Urinary bladder (tissue), 4 donors: ENCODE measurements at places on chromosomes 13 and 19.

DNA sequence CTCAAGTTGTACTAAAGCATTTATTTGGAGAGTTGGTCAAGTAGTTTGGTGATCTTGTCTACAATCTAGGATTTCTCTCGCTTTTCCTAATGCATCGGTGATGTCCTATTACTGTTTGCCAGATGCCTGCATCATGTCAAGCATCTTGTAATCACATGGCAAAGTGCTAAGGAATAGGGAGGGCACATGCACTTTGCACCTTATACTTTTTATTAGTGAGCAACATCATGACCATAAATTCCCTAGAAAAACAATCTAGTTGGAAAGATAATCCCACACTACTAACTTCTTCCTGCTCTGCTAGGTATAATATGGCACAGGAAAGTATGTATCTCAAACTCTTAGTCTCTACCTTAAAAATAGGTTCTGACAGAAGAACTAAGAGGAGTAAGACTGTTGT lies 894.3 kb upstream of the SLITRK1 start:
- DNase-seq = no peak

DNA sequence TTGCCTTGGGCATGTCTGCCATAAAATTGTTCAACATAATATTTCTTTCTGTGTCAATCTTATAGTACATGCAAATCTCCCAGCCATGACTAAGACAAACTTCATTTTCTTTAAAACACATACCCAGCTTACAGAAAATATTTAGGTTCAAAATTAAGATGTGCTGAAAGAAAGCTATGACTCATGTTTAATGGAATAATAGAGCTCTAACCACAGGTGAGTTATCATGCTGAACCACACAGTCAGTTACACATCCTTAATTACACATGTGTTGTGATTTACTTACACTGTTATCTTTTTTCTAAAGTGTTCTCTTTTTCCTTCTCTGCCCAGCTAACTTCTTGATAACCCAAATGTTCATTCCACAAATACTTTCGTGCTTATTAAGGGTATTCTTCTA lies 1831.2 kb downstream of the OLFM4 start:
- no peak for DNase-seq

DNA sequence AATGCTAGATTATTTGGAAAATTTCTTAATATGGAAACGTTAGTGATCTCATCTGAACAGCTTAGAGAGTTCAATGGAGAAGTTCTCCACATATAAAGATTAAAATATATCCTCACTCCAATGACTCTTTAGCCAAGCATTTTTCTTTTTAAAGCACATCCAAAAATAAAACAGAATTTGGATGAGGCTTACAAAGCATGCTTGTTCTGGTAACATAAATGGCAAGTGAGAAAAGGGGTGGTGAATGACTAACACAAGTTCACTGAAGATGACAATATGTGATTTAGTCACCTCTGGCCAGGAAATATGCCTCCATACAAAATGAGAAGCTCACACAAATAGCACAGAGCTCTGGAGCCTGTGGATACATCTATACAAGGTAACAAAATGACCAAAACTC lies 253.0 kb downstream of the PCDH20 start:
- no peak for DNase-seq

DNA sequence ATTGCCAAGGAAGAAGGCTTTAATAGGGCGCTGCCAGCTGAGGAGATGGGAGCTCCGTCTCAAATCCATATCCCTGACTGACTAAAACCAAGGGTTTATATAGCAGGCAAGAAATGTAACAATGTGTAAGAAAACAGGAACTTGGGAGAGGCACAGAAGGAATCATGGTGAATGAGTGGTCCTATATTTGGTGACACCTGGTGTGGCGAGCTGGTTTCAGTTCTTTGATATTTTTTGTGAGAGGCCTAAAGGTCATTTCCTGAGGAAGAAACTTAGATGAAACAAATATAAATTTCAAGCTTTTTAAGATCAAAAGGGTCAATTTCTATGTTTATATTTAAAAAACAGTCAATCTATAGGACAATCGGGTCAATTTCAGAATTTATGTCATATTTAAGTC lies 826.3 kb downstream of the SLITRK6 start:
- DNase-seq = no peak

- no peak for DNase-seq
These were observed 44.3 kb downstream of the COL4A1 start for GRCh38 chr13:110262508-110263291.

DNA sequence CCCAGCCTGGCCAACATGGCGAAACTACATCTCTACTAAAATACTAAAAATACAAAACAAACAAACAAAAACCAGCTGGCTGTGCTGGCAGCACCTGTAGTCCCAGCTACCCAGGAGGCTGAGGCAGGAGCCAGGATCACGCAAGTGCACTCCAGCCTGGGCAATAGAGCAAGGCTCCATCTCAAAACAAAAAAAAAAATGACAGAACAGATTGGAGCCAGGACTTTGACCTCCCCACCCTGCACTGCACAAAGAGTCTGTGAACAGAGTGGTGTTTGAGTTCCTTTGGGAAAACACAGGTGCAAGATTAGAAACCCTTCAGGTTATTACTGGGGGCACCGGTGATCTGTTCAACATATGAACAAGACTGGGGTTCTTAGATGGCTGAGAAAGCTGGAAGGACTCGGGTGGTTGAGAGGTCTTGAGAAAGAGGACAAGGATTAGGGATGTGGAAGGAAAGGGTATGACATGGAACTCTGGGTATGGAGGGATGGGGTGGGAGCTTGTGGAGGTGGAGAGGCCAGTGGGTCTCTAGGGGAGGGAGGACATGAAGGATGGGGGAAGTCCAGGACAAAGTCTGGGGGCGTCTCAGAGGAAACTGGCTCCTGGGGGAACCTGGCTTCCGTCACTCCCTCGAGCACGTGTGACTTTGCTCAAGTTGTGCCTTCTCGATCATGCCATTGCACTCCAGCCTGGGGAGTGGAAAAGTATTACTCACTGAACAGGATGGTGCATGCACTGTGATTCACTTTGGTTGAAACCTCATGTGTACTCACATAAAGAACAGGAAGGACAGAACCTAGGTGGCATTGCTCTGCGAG lies 25.9 kb downstream of the RCN3 start:
- no peak for DNase-seq

- no peak for DNase-seq
These were observed 196.8 kb downstream of the RAP2A start for GRCh38 chr13:97630725-97631124.

DNA sequence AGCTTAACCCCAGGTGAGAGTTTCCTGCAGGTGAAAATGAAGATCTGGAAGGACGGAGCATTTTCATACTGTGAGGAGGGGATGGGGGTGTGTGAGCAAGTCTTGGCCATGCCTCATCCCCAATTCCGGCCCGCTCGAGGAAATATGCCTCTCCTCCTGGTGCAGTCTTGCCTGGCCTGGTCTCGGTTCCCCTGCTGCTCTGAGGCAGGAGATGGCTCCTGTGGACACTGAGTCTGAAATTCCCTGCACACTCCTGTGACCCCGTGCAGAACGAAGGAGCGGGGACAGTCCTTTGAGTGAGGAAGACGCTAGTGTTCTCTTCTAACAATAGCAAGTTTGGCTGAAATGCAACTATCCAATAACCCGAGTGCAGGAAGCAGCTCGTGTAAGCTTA lies 329 bp upstream of the ZNF439 start:
- DNase-seq = no peak

DNA sequence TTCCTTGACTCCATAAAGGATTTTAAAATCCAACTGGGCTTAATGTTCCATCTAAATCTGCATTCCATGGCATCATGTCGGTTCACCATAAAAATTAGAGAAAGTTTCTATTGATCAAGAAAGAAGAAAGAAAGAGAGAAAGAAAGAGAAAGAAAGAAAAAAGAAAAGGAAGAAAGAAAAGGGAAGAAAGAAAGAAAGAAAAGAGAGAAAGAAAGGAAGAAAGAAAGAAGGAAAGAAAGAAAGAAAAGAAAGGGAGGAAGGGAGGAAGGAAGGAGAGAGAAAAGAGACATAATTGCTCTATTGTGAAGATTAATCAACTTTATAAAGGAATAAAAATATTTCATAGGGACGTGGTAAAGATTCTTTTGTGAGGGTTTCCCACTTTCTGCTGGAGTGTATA lies 329.2 kb downstream of the DLEU7 start:
- no peak for DNase-seq

DNA sequence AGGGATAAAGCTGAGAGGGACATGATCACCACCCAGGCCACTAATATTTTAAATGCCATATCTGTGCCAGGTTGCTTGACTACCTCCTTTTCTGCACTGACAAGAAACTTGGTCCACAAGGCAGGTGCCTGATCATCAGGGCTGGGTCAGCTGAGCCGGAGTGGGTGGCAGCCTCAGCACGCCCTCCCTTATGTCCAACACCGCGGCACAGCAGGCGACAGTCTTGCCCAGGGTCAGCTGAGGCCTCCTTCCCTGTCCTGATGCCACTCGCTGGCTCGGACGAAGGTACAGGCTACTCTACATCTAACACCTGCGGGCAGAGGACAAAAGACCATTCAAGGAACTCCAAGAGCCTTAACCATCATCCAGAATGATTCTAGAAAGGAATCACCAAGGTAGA lies 16.9 kb downstream of the ZC3H4 start:
- DNase-seq = no peak

DNA sequence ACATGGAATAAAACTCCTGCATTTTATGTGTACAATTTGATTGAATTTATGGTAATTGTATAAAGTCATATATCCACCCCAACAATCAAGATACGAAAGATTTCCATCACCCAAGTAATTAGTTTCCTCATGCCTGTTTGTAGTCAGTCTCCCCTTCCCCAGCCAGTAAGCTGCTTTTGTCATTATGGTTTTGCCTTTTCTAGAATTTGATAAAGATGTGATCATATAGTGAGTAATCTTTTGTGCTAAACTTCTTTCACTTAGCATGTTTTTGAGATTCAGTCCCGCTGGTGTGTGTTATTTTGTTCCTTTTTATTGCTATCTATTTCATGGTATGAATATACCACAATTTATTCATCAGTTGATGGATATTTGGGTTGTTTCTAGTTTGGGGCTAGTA lies 16.0 kb downstream of the ITM2B start:
- DNase-seq = no peak

- no peak for DNase-seq
These were observed 14.5 kb downstream of the ZNF708 start for GRCh38 chr19:21314676-21315075.

- DNase-seq = no peak
These were observed 567 bp downstream of the EFNB2 start for GRCh38 chr13:106534639-106535551.

DNA sequence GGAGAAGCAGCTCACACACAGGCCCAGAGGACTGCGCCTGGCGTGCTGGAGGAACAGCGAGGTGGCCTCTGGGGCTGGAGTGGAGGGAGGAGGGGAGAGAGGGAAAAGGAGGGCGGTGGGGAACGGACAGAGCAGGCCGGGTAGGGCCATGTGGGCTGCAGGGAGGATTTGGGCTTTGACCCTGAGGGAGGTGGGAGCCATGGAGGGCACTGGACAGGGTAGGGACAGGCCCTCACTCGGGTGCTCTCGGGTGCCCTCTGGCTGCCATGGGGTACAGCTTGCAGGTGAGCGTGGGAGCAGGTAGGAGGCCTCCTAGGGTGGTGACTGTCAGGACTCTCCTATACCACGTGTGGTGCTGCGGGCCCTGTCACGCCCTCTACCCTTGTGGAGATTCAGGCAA lies 22.8 kb downstream of the PLIN4 start:
- no peak for DNase-seq

- no peak for DNase-seq
These were observed 4.2 kb upstream of the ZNF564 start for GRCh38 chr19:12555456-12555930.

DNA sequence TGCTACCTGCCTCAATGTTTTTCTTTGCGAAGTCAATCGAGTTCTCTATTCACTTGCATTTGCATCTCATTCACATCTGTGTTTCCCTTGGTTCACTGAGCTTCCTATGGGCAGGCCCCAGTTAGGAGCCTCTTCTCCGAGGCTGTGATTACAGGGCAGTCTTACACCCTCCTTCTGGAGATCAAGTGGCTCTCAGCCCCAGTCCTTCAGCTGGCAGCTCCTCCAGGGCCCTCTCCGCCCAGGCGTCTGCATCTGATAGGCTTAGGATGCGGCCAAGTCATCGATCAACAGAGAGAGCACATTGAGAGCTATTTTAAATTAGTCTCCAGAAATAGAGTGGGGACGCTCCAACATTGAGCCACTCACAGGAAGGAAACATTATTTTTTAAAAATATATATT lies 44.2 kb downstream of the MBNL2 start:
- DNase-seq = no peak

DNA sequence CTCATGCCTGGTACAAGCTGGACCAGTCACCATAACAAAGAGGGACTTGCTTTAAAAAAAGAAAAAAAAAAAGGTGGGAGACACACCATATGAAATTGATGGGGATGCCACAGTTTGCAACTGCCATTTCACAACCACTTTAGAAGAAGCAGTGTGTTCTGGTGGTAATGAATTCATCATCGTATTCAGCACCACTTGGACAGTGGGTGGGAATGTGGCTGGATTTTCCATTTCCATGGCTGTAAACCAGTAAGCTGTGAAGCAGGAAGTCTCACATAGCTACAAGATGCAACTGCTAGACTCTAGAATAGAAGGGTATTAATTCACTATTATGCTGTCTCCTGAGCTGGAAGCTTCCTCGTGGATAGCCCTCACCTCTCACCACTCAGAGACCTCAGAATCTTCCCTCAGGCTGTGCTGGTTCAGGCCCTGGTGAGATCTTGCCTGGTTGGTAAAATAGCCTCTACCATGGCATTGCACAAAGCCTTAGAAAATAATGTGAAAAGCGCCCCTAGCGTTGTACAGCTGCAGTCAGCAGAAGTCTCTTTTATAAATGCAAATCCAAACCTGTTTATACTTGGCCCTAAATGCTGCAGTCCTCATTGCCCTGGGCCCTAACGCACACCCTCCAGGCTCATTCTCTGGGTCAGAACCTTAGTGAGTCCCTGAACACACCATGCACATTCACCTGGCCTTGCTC lies 150.7 kb downstream of the KCTD15 start:
- DNase-seq = no peak

- DNase-seq = no peak
These were observed 15.6 kb upstream of the NANOS3 start for GRCh38 chr19:13861392-13861713.

- no peak for DNase-seq
These were observed 17.5 kb upstream of the FLT3 start for GRCh38 chr13:28117689-28118377.

DNA sequence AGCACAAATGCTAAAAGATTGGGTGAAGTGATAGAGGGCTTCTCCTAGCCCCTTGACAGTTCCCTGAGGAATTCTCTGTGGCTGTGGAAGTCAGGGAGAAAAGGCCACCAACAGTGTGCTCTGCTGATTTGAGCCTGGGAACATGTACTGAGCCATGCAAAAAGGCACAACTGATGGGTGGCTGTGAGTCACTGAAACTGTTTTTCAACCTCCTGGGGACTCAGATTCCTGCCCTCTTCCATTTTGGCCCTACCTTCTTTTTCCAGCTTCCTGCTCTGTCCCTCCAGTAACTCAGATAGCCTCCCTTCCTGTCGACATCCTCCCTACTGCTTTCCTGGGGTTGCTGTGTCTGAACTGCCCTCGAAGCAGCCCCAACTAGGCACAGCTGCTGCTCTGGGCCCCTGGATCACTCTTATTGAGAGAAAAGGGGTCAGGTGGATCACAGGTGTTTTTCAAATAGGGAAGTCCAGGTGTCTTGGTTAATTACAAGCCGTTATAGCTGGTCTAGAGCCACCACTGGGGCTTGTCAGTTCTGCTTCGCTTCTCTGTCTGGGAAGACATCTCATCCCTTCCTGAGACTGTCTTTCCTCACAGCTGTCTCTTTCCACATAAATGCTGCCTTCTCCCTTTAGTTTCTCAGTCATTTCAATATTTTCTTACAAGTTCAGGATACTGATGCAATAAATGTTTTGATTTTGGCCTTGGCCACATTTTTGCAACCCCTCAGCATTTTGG lies 13.7 kb downstream of the FAM124A start:
- DNase-seq = no peak

- DNase-seq = peak; percentile 78
These were observed 15.7 kb downstream of the PNPLA6 start for GRCh38 chr19:7550987-7551761.
